ENCODE measurements at places on chromosomes 11 and 22. TPM values are rescaled to one million over a fixed set of nuclear protein-coding genes. Genes with fewer than 3 reads are reported as not detected.
A peak's percentile ranks its signal among the peaks of the same experiment; 100 is the strongest.

DNA sequence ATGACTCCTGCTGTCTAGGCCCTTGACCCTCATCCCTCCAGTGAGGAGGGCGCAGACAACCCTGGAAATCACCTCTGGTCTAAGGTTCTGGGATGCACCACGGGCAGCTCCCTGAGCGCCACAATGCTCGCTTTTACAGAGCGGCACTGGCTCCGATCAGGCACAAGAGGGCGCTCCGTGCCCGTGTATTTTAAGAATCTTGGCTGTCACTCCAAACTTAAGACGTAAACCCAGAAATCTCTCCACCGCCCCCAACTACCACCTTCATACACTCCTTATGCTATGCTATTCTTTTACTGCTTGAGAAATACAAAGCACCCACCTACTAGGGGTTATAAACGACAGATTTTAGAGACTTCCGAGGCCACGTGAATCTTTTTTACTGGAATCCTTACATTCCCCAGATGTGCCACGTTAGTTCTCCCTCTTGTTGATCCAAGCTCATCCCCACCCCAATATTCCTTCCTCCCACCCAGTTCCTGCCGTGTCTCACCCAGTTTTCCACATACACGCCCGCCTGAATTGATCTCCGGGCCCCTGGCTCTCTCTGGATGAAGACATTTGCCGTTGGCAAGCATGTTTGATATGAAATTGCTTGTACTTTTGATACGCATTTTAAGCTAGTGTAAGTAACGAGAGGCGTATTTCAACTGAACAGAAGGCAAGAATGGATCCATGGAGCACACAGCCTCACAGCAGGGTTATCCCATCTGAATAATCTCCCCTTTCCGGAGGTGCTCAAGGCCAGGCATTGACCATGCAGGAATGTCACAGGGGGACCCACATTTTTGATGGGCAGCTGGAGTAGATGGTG lies 453.5 kb downstream of the OPCML start:
- DNase-seq, result no peak

DNA sequence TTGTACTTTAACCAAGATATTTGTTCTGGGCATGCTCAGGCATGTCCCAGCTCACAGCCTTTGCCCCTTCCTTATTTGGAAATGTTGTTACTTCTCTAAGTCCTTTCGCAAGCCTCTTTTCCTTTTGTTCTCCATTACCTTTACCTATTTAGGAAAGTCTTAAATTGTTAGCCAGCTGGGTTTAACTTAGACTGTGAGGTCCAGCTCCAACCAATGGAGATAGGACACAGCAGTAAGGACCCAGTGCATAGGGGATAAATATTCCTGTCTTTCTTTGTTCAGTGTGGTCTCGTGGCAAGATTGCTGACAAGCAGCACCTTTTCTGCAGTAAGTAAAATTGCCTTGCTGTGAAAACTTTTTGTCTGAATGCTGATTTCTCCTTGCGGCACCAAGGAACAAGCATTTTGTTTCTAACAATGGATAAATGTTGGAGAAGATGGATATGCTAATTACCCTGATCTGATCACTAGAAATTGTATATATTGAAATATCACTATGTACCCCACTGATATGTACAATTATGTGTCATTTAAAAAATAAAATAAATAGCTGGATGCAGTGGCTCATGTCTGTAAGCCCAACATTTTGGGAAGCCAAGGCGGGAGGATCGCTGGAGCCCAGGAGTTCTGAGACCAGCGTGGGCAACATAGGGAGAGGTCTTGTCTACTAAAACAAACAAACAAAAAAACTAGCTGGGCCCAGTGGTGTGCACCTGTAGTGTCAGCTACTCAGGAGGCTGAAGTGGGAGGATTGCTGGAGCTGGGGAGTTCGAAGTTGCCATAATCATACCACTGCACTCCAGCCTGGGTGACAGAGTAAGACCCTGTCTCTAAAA lies 31.9 kb upstream of the FTH1 start:
- DNase-seq, result no peak

DNA sequence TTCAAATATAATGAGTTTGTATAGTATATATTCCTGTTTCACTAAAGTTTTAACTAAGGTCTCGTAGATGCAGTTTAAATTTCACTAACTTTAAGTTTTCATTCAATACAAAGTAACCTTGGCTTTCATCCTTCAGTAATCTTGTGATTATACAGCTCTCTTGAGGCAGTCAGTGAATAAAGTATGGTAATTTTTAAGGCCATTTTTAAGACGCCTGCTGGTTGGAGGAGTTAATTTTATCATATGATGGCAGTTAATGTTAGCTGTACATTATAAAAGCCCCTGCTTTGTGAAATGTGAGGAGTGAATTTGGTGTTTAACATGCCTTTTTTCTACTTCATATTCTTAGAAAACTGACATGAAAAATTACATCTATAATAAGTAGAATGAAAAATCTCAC lies 163.6 kb downstream of the TMEM135 start:
- DNase-seq, result no peak

DNA sequence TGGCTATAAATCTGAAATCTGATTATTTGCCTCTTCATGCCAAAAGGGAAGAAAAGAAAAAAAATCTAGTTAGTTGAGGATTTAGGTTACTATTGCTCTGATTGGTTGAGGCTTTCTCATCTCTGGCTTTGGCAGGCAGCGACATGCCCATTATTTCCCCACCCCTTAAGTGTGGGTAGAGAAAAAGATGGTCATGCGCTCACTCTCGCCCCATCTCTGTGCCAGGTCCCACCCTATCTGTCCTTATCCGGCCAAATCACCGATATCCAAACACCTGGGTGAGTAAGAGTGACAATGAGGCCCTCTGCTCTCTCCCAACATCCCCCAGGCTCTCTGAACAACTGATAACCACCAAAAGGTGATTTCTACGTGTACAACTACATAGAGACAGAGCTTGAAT lies 31.2 kb upstream of the SNX19 start:
- DNase-seq, result no peak

- DNase-seq, result no peak
Measured at GRCh38 chr11:22466351-22466750, 128.2 kb downstream of the SLC17A6 start.

APOA5 gene
- not detected for total RNA-seq

DNA sequence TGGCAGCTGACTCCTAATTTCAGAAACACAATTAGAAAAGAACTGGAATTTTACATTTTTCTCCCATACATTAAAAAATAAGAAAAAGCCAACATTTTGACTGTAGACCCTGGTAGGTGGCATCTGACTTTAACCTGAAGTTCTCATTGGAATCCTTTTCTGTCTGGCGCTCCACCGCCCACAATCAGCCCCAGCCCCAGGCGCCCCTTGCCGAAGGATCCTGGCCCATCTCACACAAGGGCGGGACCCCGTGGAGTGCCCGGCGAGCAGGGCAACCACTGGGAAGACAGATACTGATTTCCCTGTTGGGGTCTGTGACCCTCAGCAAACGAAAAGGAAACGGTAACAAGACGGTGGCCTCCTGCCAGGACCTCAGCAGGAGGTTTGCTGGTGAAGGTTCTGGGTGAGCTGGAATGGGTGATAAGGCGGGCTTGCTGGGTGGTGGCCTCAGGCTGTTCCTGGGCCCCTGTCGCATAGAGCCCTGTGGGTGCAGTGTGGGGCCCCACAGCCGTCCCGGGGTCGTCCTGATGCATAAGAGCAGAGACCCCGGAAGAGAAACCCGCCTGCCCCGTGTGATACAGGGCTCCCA lies 15.7 kb downstream of the TSPO start:
- no peak for DNase-seq

- DNase-seq, result no peak
Measured at GRCh38 chr11:66345316-66345649, 379 bp upstream of the BRMS1 start.

- DNase-seq, result no peak
Measured at GRCh38 chr11:70592641-70593165, 194.4 kb downstream of the CTTN start.

MS4A15 gene
- total RNA-seq, result not detected

GRCh38 chr11:66789097-66789890 lies 53.9 kb upstream of the RCE1 start:
- DNase-seq, result no peak

- peak; percentile 19 for DNase-seq
Measured at GRCh38 chr11:29127461-29127860, 889.4 kb downstream of the KCNA4 start.

DNA sequence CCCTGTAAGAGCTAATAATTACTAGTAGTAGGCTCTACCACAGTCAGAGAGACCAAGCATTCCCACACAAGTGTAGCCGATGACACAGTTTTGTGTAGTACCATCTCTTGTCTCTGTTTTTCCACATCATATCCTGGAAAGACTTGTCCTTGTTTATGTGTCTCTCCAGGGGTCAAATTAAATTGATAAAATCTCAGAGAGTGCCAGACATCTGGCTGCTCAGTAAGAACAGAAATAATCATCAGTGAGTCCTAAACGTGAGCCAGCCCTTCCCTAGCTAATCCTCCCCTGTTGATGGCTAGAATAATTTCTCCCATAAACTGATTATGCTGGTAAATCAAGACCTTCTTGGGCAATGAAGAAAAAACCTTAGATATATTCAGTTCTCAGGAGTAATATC lies 111.4 kb upstream of the GRAMD1B start:
- no peak for DNase-seq

TENM4 gene
- 49.4 TPM for total RNA-seq

GRCh38 chr22:37137903-37138665 lies 11.6 kb downstream of the IL2RB start:
- no peak for DNase-seq

DNA sequence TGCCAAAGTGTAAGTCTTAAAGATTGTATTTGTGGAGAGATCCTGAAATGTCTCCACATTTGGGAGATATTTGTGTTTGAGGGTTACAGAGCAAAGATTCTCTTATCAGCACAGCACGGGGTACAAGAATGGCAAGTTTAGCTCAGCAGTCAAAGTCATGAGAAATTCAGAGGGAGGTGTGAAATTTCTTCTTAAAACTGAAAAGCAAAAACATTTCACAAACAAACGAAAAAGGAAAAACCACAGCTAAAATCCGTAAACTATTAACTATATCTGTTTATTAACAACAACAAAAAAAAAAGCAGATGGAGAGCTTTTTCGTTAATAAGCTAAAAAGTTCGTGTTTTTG lies 40.9 kb upstream of the ETS1 start:
- no peak for DNase-seq

- DNase-seq, result peak; percentile 95
Measured at GRCh38 chr11:121466063-121466794, 13.5 kb upstream of the SORL1-AS1 start.

A4GALT gene
- total RNA-seq, result 12.7 TPM

All from kidney epithelial cell (primary cell).